ENCODE measurements at places on chromosomes 13 and 19.

- DNase-seq: no peak
Measured at GRCh38 chr13:35716186-35716585, 239.7 kb upstream of the MAB21L1 start.

DNA sequence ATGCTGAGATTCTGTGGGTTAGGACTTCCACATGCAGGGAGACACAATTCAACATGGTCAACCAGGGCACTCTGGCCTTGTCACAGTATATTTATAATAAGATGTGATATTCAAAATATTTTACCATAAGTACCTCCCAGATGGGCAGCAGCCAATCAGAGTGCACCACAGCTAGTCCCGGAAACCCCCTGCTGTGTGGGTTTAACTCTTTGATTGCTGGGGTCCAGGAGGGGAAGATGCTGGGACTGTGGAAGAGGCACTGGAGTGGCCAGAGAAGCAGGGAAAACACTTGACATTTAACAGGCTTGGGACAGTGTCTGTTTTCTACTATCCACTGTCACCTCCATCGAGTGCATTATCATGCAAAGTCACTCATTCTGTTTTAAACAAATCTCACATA is 99.0 kb downstream of the MBNL2 start:
- no peak for DNase-seq

DNA sequence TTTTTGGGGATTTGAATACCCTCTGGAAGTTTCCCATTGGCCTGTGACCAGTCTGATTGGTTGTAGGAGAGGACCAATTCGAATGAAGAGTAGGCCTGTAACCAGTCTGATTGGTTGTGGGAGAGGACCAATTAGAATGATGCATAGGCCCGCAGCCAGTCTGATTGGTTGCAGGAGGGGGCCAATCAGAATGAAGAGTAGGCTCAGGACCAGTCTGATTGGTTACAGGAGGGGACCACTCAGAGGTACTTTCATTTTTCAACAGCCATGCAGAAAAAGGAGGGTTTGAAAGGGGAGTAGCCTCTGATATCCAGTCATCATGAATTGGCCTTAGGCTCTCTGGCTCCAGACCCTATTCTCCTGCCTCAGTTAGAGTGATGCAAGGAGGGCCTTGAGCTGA is 30.4 kb upstream of the SLC1A5 start:
- no peak for DNase-seq

- peak; percentile 32 for DNase-seq
Measured at GRCh38 chr13:71967990-71968389, 101.0 kb upstream of the DACH1 start.

DNA sequence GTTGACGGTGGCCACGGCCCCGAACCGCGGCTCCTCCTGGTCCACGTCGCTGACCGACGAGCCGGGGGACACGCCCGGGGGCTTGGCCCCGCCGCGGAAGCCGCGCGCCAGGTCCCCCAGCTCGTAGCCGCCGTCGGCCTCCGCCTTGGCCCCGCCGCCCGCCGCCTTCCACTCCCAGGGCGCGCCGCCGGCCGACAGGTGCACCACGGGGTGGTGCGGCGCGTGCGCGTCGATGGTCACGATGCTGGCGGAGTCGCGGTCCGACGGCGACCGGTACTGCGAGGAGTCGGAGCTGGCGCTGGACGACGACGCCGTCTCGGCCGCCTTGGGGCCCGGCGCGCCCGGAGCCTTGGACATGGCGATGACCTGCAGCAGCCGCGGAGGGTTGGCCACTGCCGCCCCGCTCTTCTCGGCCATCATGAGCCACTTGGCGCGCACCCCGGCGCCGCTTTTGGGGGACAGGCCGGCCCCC is 9.0 kb downstream of the PLPPR3 start:
- no peak for DNase-seq

- DNase-seq: peak; percentile 15
Measured at GRCh38 chr19:34428549-34429285, 536 bp downstream of the UBA2 start.

GRCh38 chr19:52592301-52592700 is 22.2 kb downstream of the ZNF701 start:
- no peak for DNase-seq

- DNase-seq: peak; percentile 57
Measured at GRCh38 chr19:19866611-19867248, 1.0 kb downstream of the ZNF253 start.

DNA sequence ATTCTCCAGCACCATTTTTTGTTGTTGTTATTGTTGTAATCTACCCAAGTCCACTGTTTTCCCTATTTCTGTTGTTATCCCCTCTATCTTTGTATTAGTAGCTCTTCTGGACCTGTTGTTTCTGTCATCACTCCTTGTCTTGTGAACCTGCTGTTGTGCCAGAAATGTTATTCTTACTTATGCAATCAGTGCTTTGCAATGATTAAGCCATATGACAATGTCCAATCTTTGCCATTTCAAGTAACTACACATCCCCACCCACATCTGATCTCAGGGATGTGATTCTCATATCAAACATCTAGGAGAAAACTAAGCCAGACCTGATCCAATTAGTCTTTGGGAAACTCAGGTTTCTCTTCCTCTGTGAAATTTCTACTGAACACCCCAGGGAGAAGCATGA is 472.6 kb upstream of the KLHL1 start:
- DNase-seq: no peak

GRCh38 chr19:45340232-45340898 is at the start of gene KLC3:
Gene KLC3 (plus strand): TSS chr19:45340750. CDS start chr19:45345542, 4,792 bp downstream.
- DNase-seq: no peak

DNA sequence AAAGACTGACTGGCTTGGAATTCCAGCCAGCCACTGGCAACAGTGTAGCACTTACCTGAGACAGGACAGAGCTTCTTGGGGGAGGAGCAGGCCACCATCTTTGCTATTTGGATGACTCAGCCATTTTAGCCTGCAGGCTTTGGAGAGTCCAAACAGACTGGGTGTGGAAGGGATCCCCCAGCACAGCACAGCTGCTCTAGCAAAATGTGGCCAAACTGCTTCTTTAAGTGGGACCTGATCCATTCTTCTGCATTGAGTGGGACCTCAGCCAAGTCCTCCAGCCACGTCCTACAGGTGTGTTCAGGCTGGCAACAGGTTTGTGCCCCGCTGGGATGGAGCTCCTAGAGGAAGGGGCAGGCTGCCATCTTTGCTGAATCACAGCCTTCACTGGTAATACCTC is 80.0 kb downstream of the NDFIP2 start:
- DNase-seq: no peak

- no peak for DNase-seq
Measured at GRCh38 chr19:13573056-13573667, 66.9 kb upstream of the CACNA1A start.

DNA sequence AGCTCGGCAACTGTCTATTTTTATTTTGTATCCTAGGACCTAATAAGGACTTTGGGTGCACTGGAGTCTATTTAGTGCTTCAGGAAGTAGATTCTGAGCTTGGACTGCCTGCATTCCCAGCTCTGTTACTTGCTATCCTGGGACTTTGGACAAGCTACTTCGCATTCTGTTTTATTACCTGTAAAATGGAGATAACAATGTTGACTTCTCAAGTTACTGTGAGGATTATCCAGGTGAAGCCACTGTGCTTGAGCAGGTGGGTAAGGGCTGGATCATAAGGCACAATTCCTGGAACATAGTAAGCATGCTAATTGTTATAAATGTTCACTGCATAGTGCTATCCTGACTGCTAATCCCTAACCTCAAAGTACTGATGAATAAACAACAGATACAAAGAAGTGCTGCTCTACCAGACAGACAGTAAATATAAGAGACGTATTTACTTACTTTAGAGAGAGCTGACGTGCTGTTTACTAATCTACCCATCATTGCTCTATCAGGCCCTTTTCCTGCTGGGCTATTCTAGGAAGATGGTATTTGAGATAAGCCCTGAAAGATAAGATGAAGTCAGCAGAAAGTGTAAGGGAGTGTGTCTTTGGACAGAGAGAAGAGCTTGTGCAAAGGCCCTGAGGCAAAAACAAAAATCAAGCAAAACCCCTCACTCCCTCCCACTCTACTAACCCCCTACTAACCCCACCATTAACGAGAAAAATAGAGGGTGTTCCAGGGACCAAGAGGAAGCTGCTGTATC is 50.8 kb upstream of the FLT1 start:
- DNase-seq: no peak

- no peak for DNase-seq
Measured at GRCh38 chr13:37460166-37460565, 138.4 kb downstream of the POSTN start.

- no peak for DNase-seq
Measured at GRCh38 chr13:26254583-26255111, 718 bp downstream of the CDK8 start.

- no peak for DNase-seq
Measured at GRCh38 chr13:30900952-30901749, 4.9 kb upstream of the MEDAG start.

- no peak for DNase-seq
Measured at GRCh38 chr13:88074794-88075510, 403.8 kb downstream of the SLITRK5 start.

- no peak for DNase-seq
Measured at GRCh38 chr19:41895745-41896580, 13.0 kb downstream of the ARHGEF1 start.

DNA sequence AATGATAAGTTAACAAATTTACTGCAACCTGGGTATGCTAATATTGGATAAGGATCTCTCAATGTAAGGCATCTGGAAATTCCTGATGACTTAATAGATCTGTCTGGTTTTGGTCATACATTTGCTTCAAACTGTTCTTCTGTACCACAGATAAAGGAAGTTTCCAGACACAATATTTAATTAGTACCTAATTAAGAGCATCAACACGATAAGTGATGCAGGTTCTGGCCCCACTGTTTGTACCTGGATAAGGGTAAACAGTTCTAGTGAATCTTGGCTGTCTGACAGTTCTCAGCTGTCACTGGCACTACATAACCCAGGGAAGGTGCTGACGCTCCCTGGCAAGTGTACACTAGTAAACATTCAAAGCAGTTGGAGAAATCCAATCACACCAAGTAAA is 165.6 kb downstream of the MZT1 start:
- no peak for DNase-seq

GRCh38 chr13:48161530-48162179 is 66.8 kb upstream of the MED4 start:
- no peak for DNase-seq

DNA sequence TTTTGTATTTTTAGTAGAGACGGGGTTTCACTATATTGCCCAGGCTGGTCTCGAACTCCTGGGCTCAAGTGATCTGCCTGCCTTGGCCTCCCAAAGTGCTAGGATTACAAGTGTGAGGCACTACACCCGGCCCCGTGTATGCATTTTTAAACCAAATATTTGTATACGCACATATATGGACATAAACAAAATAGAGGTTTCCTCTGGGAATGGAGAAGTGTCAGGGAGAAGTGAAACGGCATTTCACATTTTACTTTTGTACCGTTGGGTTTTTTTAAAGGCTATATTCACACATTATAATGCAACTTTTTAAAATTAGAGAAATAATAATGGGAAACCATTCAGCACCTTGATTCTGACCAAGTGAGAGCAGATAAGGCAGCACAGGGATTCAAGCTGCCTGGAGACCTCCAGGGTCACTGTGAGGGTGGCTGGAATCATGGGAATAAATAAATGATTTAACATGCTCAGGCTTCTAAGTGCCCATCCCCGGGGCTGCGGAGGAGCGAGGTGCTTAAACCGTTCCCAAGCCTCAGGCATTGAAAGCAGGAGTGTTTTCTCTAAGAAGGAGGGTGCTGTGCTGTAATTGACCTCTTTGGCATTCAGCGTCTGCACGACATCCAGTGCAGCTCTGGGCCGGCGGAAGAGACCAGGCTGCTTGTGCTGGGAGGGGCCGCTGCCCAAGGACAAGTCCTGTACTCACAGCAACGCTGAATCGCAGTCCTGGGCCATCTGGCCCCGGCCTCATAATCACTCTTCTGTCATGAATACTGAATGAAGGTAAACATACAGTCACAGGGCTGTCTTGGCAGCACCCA is 24.7 kb downstream of the GPR42 start:
- DNase-seq: no peak

- DNase-seq: no peak
Measured at GRCh38 chr13:65943024-65943423, 1287.1 kb downstream of the PCDH9 start.

- peak; percentile 96 for DNase-seq
Measured at GRCh38 chr19:56838909-56839651, 1.4 kb downstream of the PEG3 start.

- no peak for DNase-seq
Measured at GRCh38 chr13:107299717-107300116, 731.8 kb upstream of the ARGLU1 start.

DNA sequence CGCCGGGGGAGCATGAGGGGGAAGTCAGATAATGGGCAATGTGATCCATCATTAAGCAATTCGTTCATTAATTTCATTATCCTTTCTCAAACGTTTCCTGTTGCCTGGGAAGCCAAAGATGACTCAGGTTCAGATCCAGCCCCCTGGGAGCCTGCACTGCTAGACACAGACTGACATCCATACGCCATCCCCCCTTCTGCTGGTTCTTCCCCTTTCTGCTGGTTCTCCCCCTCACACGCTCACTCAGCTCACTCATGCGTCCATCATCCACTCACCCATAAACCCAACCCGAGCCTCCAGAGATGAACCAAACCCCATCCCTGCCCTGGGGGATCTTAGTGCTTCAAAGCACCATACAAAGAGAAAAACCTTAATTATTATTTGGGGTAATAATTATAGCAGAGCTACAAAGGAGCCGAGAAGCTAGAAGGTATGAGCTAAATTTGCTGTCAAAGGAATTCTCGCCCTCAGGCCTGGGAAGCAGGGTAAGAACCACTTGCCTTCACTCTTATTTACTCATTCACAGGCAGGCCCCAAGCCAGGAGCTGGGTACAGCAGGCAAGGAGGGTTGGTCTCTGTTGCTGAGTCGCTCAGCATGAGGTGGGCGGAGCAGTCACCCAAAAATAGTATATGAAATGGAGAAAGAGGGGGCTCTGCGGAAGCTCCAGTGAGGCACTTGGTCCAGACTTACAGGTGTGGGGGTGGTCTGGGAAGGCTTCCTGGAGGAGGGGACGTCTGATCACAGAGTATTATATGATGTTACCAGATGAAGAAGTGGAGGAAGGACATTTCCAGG is 7.0 kb upstream of the ZNF444 start:
- DNase-seq: no peak

- DNase-seq: no peak
Measured at GRCh38 chr13:99393791-99394735, 86.9 kb upstream of the GPR183 start.

- DNase-seq: no peak
Measured at GRCh38 chr13:27264648-27265047, 6.0 kb upstream of the RASL11A start.

- DNase-seq: no peak
Measured at GRCh38 chr13:105471673-105472072, 1063.8 kb downstream of the EFNB2 start.

GRCh38 chr19:2627319-2627829 is 75.1 kb downstream of the GNG7 start:
- no peak for DNase-seq

Data from neuronal stem cell (in vitro differentiated cells).